ENCODE measurements at places on chromosomes 1 and 21. TPM values are rescaled to one million over a fixed set of nuclear protein-coding genes. Genes with fewer than 3 reads are reported as not detected.
A peak's percentile ranks its signal among the peaks of the same experiment; 100 is the strongest.

Gene GIPC2
- total RNA-seq: 27.9 TPM

Gene CTH
- total RNA-seq: 13.8 TPM

Gene MEGF6
- 12.2 TPM for total RNA-seq

Gene NBPF8
- total RNA-seq: 3.8 TPM

GRCh38 chr1:85976516-85977205 lies 179.9 kb downstream of the COL24A1 start:
- no peak for DNase-seq

GRCh38 chr1:89624314-89624713 lies 8.6 kb upstream of the LRRC8C start:
- DNase-seq: no peak

DNA sequence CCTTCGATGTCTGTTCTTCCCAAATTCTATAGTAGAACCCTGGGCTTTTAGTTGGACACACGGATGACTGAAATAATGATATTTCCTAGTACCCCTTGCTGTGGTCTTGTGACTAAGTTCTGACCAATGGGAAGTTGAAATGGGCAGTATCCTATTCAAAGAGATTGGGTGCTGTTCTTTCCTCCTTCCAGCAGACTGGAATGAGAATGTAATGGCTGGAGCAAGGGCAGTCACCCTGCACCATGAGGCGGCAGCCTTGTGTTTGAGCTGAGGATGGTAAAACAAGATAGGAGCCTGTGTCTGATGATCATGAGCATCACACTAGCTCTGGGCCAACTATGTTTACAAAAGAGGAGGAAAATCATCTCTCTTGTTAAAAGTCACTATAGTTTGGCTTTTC lies 5.1 kb upstream of the SRM start:
- DNase-seq: no peak

GRCh38 chr1:17108786-17109185 lies 10.5 kb downstream of the PADI2 start:
- peak; percentile 74 for DNase-seq

GRCh38 chr1:183214021-183214970 lies 28.2 kb downstream of the LAMC2 start:
- no peak for DNase-seq

DNA sequence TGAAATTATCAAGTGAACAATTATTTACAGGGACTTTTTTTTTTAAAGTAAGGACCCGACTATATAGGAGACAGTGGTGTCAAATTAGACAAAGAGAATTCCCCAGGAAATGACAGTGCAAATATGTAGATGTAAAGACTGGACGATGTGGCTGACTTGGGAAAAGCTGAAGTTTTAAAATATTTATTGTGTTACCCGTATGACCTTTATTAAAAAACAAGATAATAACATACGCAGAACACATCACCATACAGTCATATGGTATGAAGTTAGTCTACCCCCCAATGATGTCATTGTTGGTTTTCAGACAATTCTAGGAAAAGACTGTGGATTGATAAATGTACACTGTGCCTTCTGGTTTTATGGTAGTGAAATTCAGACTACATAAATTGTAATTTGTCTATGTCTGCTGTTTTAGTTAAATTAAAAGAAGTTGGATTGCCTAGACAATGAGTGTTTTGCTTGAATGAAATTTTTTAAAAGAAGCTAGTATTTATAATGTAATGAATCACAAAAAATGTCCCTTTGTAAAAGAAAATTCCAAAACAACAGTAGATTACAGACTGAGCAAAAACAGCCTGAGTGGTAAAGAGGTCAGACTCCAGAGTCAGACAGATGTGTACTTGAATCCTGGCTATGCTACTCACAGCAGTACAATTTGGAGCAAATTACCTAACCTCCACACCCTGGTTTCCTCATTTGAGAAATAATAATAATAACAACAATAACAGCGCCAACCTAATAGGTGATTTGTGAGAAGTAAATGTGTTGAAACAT lies 15.5 kb upstream of the PDC start:
- DNase-seq: no peak

DNA sequence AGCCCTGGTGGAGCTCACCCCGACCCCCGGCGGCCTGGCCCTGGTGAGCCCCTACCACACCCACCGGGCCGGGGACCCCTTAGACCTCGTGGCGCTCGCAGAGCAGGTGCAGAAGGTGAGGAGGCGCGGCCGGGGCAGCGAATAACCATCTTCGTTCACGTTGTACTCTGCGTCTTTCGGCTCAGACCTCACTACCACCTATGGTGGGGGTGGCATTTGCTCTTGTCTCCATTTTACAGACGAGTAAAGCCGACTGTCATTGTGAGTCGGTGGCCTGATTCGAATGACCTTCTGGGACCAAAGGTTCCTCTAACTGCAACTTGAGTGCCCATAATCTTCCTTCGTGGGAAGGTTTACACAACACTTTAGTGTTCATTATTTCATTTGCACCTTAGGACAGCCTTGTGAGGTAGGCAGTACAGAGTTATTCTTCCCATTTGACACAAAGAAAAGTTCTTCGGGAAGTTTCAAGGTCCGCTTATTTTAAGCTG lies 506 bp downstream of the C1orf50 start:
- DNase-seq: no peak

GRCh38 chr1:76314730-76315129 lies 240.2 kb downstream of the ST6GALNAC3 start:
- DNase-seq: no peak

- DNase-seq: no peak
These were observed 94.5 kb upstream of the SLC5A9 start for GRCh38 chr1:48127735-48128685.

DNA sequence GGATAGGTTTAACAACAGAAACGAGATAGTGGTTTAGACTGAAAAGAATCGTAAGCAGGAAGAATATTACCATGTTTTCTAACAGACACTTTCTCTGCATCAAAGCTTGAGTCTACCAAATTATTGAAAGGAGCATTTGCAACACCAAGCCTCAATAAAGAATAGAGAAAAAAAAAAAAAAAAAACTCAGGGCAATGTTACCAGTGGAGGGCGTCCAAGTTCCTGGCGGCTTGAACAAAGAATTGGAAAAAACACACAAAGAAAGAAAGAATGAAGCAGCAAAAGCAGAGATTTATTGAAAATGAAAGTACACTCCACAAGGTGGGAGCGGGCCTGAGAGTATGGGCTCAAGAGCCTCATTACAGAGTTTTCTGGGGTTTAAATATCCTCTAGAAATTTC lies 686.5 kb upstream of the ADGRL2 start:
- DNase-seq: no peak

GRCh38 chr1:26225033-26225831 lies 8.8 kb upstream of the CEP85 start:
- peak; percentile 82 for DNase-seq

DNA sequence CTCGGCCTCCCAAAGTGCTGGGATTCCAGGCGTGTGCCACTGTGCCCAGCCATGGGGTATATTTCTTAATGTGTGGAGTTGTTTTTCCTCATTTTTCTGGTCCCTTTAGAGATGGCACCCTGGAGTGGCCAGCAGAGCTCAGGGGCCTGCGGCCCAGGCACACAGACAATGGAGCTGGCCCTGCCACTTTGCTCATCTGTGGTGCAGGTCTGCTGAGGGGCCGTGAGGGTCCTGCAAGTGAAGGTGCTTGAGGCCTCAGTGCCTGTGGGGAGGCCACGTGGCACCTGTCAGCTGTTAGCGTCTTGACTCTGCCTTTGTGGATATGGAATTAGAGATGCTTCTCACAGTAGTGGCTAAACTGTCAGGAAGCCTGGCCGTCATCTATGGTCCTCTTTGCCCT lies 7.5 kb downstream of the COL18A1 start:
- DNase-seq: no peak

- no peak for DNase-seq
These were observed 157.2 kb downstream of the PTGER3 start for GRCh38 chr1:70890408-70890807.

DNA sequence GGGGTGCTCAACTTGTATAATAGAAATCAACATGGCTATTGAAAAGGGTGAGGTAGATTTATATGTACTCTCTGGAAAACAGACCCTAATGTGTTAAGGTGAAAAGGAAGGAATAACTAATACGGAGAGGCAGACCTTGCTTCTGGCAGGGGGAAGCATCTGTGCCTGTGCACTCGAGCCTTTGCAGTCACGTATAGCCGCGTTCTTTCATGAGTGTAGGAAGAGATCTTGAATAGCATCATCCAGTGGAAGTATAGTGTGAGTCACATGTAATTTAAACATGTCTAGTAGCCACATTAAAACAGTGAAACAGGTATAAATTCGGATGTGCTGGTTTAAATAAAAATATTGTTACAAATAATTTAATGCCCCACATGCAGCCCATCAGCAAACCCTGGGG lies 3.0 kb downstream of the A3GALT2 start:
- DNase-seq: no peak
